ENCODE measurements at places on chromosomes 5 and 9.
A peak's percentile ranks its signal among the peaks of the same experiment; 100 is the strongest.

DNA sequence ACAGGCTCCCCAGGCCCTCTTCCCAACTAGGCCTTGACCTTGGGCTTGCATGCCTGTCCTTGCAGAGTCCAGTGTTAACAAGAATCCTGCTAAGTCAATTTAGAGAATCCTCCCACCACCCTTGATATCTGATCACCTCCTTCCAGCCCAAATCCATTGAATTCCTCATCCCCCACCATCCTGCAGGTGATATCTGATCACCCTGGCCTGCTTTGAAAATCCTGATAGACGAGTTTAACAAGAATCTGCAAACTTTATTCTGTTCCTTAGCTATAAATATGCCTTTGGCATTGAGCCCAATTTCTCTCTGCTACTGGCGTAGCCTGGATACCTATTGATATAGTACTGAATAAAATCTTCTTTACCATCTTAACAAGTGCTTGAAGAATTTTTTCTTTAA is 125.5 kb downstream of the DIRAS2 start:
- DNase-seq = no peak

DNA sequence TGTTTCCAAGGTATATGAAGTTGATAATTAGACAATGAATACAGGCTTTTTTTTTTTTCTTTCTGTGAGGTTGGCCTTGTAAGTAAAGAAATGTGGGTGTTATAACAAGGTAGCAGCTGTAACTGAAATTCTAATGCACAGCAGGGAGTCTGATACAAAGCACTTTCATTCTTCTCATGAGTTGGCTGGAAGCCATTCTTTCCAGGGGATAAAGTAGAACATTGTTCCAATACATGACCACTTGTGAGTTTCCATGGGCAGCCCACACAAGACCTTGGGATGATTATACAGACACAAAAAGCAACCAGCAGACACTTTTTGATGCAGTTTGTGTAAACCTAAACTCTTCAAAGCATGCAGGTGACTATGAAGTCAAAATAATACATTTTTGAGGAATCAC is 1785.9 kb upstream of the WWC1 start:
- no peak for DNase-seq

DNA sequence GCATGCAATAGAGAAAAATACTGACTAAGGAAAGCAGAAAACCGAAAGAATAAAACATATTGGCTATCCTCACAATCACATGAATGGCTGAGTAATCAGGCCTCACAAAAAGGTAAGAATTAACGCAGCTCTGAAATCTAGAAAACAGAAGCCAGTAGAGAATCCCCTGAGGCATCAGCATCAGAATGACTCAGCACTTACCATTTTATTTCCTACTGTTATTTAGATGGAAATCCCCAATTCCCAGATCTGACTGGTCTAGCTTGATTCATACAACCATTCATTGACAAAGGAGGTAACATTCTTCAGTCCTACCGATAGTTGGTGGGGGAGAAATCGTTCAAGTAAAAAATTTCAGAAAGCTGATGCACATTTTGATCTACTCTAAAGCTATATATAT is 1408.4 kb upstream of the WWC1 start:
- no peak for DNase-seq

- DNase-seq = no peak
Observed at GRCh38 chr5:124922255-124922975, 176.0 kb upstream of the ZNF608 start.

DNA sequence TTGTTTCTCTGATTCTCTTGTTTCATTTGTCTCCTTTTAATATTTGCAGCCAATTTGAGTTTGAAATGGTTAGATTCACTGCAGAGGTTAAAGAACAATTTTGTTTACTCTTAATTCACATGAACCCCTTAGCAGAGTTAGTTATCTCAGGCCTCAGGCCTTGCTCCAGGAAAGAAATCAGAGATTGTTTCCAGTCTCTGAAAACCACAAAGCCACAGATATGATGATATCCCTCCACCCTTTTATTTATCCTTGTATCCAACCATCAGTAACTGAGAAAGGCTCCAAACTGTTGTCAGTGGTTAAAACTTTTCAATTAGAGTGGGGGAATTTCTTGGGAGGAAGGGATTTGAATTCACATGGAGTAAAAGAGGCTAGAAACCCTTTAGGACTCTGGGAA is 406.0 kb upstream of the DMAC1 start:
- no peak for DNase-seq

DNA sequence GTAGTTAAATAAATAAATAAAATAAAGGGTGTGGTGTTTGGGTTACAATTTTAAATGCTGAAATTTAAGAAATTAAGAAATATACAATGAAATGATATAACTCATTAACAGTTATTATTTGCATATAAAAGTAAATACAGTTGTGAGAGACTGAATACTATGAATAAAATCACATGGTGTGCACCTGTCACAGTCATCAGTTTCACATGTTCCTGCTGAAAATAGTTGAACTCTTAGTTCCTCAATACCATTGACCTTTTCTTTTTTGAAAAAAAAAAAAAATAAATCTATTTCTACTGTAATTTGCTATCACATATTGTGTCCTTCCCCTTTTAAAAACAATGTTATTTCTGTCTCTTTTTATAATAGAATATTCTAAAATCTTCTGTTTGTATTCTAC is 130.9 kb upstream of the CHD1 start:
- no peak for DNase-seq

DNA sequence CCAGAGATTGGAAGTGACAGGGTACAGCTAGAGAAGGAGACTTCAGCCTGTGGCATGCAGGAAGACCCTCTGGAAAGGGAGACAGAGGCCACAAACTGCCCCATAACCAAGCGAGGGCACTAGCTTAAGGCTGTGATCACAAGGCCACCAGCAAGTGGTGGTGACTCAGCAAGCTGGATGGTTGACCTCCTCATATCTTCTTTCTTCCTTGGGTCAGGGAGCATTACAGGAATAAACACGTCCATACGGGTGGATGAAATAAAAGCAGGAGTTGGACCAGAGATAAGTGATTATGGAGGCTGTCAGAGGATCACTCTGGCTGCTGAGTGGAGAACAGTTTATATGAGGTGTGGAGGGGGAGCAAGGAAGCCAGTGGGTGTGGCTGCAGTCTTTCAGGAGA is 234.6 kb upstream of the TAS2R1 start:
- no peak for DNase-seq

- no peak for DNase-seq
Observed at GRCh38 chr5:126869005-126869451, 92.1 kb downstream of the LMNB1 start.

DNA sequence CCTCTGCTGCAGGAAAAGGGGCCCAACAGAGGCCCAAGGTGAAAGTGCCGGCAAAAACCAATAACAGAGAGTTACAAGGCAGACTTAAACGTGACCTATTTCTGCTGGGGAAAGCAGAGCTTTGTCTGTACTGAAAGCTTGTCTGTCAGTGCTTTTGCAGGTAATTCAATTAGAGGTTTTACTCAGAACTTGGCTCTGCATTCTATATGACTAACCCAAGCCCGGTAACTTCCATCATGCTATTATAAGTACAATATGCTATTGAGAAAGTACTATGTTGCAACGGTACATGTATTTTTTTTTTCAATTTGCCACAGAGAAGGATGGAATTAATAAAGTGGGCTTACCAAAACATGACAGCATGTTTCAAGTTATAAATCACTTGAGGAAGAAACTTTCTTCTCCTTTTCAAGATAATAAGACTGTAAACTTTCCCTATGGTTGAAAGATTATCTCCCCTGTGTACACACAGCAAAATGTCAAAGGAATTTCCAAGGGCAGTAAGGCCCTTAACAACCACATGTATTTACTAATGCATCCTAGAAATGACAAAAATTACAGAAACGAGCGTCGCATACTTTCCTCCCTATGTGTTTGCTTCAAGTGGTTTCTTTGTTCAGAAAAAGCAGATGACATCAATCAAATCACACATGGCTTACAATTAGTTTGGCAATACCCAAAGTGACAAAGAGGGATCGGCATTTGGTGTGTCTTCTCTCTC is 282.4 kb downstream of the EFNA5 start:
- DNase-seq = peak; percentile 95

GRCh38 chr9:94779031-94779430 is 52.5 kb downstream of the AOPEP start:
- no peak for DNase-seq

DNA sequence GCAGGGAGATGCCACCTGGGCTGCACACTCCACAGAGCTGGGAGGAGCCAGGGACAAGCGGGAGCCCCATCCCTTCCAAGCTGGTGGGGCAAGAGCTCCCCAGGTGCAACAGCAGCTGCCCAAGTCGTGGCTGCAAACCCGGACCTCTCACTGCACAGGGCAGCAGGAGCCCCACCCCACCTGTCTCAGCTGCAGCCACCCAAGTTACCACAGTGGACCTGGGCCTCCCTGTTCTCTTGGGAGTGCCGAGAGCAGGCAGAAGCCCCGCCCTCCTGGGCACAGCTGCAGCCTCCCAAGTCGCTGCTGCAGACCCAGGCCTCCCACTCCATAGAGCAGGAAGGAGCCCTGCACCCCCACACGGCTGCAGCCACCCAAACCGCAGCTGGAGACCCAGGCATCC is 374.1 kb upstream of the ACO1 start:
- DNase-seq = no peak

DNA sequence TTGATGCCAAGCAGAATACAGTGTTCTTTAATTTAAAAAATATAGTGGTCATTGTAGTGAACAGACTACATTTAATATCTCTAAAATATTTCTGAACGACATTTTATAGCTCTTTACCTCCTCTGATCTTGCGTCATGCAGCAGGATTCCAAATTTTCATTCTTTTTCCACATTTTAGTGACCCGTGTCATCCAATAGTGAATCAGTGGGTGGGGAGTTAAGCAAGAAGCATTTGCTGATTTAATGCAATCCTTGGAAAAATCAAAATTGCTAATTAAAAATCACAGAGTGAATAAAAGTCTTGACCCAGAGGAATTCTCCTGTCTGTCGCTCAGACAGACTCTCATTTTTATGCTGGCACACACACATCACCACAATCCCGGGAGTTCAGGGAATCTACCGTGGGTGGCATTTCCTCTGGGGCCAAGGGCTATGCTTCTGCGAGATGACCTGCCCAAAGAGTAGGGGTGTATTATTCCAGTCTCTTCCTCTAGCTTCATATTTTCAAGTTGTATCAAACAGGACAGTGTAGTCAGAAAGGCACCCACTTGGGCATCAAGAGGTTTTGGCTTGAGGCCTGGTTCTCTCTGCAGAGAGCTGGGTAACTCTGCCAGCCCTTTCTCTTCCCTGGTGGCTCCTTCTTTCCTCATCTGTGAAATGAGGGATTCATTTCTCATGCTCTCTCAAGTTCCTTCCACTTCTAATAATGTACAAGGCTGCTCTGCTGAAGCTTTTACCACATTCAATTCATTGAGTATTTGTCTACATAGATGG is 24.8 kb upstream of the OTP start:
- DNase-seq = no peak

- DNase-seq = no peak
Observed at GRCh38 chr9:76296561-76297310, 97.5 kb downstream of the RFK start.

DNA sequence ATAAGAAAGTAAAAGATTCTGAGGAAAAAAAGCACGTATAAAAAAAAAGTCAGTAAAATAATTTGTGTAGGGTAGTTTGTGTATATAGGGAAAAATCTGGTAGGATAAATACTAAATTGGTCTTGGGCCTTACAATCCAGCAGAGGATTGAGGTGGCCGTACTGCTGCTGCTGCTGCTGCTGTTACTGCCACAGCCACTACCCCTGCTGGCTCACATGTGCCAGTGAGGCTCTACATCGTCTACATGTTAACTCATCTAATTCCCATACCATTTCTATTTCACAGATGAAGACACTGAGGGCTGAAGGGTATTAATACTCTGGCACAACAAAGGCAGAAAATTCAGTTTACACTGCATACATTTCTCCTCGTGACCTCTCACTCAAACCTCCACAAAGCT is 928.5 kb downstream of the TLE4 start:
- no peak for DNase-seq

DNA sequence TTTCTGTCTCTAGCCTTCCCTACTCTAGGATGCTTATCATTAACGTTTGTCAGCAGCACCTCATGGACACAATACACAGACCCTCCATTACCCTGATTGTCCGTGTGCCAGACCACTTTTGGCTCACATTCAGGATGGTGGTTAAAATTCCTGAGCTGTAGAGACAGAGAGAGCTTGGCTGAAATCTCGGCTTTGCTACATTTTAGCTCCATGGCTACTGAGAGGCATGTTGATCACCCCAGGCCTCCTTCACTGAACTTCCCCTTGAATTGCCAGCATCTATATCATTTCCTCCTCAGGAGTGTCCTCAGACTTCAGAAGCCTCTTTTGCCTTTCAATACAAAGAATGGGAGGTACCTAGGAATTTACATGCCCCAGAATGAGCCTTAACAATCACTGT is 104.7 kb upstream of the ISL1 start:
- DNase-seq = no peak

GRCh38 chr5:71938895-71939294 is 168.4 kb upstream of the MAP1B start:
- DNase-seq = no peak

DNA sequence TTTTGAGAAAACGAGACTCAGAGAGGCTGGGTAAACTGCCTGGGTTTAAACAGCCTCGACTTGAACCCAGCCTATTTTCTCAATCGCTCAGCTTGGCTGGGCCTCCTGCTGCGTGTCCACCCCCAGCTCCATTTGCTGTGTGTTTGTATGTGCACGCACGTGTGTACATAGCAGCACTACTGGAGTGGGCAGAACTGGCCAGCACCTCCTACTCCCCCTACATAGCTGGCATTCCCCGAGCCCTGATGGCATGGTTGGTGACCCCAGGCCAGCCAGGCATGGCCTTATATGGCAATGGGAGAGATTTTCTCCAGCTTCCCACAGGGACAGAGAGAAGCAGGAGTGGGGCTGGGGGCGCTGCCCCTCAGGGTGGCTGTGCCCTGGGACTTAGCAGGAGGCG is 4.1 kb downstream of the AIF1L start:
- DNase-seq = no peak

- DNase-seq = no peak
Observed at GRCh38 chr5:109962882-109963603, 273.3 kb downstream of the MAN2A1 start.

- DNase-seq = peak; percentile 89
Observed at GRCh38 chr9:111572950-111573604, 26.4 kb downstream of the PTGR1 start.

- peak; percentile 49 for DNase-seq
Observed at GRCh38 chr5:89216606-89217005, 333.6 kb upstream of the MEF2C start.

GRCh38 chr9:12862611-12863410 is 88.0 kb downstream of the LURAP1L start:
- no peak for DNase-seq

DNA sequence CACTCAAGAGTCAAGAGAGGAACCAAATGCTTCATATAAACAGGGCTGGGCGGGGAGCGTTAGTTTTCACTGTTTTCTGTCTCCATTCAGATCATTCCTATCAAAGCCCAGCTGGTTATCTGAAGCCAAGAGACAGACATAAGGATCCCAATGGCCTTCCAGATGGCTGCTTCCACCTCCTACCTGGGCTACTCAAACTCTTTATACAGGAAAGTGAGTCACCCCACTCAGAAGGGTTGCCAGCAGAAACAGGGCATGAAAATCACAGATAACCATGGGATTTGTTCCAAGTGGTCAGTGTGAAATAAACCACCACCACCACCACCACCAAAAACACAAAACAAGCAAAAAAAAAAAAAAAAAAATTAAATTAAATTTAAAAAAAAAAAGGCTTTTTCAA is 5.5 kb downstream of the PRSS3 start:
- DNase-seq = no peak

All from fibroblast of skin of left biceps (primary cell).